AG04449 (cell line): ENCODE measurements at places on chromosomes 11 and 22.

- DNase-seq, result no peak
Measured at GRCh38 chr11:107549253-107549953, 16.1 kb downstream of the ALKBH8 start.

DNA sequence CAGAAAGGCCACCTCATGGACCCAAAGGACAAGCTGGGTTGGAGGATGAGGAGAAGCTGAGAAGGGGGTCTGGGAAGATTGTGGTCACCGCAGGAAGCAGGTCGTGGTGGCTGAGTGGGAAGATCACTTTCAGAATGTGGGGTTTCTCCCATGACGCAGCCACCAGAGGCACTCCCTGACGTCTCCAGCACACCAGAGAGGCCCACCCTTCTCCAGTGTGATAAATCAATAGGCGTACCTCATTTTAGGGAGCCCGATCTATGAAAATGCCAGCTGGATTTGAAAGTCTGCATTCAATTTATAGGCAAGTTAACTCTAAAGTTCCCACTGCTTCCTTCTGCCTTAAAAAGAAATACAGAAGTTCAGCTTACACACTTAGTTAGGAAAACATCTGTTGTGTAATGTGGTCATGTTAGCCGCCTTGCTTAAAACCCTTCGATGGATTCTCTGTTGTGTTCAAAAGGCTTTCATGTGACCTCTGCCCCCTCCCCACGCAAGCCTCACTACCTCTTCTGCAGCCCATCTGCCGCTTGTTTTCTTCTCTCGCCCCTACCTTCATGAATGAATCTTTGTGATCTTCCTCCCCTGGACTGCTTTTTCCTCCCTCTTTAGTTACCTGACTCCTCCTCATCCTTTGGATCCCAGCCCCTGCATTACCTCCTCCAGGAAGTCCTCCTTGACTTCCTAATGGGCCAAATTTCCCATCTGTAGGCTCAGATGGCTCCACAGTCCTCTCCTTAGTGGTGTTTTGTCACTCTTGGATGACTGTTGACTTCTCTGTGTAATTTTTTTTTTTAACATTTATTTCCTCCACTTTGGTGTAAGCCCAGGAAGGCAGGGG is 10.7 kb downstream of the TSPAN18 start:
- DNase-seq, result no peak

DNA sequence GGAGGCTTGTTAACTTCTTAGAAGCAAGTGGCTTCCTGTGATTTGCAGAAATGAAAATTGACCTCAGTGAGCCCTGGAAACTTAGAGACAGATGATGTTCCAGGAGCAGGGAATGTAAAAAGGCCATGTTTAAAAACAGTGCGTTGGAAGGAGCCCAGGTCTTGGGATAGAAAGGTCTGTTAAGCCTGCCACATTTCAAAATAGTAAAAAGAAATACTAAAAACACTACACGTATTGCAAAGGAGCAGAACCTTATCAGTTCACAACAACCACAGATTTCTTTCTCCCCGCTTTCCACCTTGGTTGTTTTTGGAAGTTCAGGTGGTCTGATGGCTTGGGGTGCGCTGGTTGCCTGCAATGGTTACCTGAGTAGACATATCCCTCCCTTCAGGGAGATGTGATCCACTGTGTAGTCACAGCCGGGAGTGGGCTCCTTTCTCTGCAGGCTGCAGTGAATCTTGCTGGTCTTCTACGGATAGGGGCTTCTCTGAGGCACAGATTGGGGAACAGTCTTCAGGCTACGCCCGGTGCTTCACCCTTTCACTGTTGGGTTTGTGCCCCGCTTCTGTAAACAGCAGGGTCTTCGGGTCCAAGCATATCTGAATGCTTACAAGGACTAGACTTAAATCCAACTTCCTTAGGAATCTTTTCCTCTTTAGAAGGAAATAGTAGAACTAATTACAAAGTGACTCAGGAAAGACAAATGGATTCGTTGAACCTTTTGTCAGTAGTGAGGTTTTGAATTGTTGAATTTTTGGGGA is 1.9 kb downstream of the TEAD1 start:
- no peak for DNase-seq

GRCh38 chr11:71185411-71185810 is 67.0 kb downstream of the SHANK2 start:
- no peak for DNase-seq

DNA sequence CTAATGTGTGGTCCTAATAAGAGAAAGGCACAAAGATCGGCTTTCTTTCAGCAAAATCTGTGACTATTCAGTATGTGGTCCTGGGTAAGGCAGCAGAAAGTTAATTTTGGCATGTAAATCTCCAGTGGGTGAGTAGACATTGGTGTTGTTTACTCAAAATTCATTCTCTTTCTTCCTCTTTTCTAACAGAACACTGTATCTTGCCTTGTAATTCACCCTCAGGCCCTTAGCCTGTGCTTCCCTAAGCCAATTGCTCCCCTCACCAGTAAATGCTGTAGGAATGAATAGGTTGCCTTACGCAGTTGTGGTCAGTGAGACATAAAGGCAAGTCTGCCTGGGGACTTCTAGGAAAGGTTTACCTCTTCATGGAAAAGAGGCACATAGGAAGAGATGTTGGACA is 49.9 kb upstream of the PDE3B start:
- no peak for DNase-seq

- DNase-seq, result no peak
Measured at GRCh38 chr11:119024430-119025098, 6.0 kb downstream of the TRAPPC4 start.

GRCh38 chr11:111570796-111571195 is 30.3 kb downstream of the LAYN start:
- DNase-seq, result no peak

GRCh38 chr11:8196749-8197148 is 27.9 kb upstream of the RIC3 start:
- no peak for DNase-seq
